ENCODE measurements at places on chromosomes 3 and 15.
A peak's percentile ranks its signal among the peaks of the same experiment; 100 is the strongest.

DNA sequence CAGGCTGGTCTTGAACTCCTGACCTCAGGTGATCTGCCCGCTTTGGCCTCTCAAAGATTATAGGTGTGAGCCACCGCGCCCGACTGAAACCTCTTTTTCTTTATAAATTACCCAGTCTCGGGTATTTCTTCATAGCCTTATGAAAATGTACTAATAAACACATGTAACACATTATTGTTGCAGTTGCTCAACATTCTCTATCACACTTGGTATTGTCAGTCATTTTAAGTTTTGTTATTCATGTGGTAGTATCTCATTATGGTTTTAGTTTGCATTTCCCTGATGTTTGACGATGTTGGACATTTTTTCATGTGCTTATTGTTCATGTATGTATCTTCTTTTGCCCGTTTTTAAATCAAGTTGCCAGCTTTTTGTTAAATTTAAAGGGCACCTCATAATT lies 109.7 kb downstream of the TCF12 start:
- no peak for DNase-seq

- no peak for DNase-seq
These were observed 278.3 kb upstream of the NR2F2 start for GRCh38 chr15:96052154-96052553.

DNA sequence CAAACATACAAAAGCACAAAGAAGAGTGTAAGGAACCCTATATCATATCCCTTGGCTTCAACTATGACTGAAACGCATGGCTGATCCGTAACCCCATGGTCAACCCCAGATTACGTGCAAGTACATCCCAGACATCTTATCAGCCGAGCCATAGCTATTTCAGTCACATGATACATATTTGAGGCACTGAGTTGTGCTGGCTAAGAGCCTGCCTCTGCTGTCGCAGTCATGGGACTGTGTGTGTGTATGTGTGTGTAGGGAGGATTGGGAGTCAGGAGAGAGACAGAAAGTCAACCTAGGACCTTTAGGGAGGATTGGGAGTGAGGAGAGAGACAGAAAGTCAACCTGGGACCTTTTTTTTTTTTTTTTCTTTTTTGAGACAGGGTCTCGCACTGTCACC lies 8.4 kb downstream of the ST6GAL1 start:
- DNase-seq, result no peak

GRCh38 chr3:128378631-128379347 lies 87.9 kb downstream of the DNAJB8 start:
- DNase-seq, result no peak

GRCh38 chr3:73874606-73875369 lies 250.0 kb upstream of the PDZRN3 start:
- no peak for DNase-seq

DNA sequence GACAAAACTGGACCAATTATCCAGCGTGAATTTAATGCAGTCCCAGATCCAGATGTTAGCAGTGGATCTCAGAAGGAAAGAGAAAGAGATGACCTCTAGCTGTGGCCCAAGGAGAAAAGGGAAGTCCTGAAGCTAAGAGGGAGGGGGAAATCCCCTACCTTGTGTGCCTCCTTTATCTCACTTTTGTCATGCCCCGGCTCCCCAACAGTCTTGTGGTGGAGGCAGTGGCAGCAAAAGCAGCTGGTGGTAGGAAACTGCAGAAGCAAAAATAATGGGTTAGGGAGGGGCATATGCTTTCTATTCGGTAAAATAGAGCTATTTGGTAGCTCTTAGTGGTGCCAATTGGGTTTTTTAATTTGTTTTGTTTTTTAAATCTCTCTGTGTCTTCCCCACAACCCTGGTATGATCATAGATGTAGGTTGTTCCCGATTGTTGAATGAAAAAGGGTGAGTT lies 56.5 kb downstream of the MCTP2 start:
- peak; percentile 92 for DNase-seq

GRCh38 chr3:58387650-58388546 lies 45.7 kb downstream of the PDHB start:
- DNase-seq, result no peak

GRCh38 chr3:187738331-187739093 lies 6.8 kb downstream of the BCL6 start:
- peak; percentile 88 for DNase-seq

DNA sequence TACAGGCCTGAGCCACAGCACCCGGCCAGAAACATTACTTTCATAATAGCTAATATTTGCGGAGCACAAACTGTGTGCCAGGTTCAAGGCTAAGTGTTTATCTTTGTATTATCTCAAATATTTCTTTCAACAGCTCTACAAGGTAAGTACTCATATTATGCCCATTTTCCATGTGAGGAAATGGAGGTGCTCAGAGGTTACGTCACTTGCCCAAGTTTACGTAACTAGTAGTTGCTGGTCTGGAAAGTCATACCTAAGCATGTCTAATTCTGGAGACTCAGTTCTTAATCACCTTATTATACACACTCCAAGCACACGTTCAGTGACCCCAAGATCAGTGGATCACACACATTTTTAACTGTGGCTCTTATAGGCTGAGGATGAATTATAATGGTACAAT lies 177.5 kb downstream of the OXSM start:
- DNase-seq, result no peak

DNA sequence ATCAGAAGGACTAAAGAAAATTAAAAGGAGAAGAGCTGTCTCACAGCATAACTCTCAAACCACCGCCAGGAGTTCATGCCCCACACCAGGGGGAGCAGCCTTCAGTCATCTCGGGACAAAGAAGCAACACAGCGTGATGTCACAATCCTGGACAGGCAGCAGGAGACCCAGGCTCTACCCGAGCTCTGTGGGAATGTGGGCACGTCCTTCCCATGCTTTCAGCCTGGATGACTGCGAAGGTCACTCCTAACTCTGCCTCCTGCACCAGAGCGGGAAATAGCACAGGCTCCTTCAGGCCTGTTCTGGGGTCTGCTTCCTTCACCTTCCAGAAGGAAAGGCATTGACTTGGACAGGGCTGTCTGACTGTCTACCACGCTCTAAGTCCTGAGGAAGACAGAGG lies 31.3 kb downstream of the NOX5 start:
- DNase-seq, result no peak

- no peak for DNase-seq
These were observed 1.6 kb downstream of the LNP1 start for GRCh38 chr3:100402891-100403290.

- no peak for DNase-seq
These were observed 217.9 kb upstream of the THBS1 start for GRCh38 chr15:39362821-39363561.

- no peak for DNase-seq
These were observed 86.2 kb downstream of the CMSS1 start for GRCh38 chr3:99903869-99904268.

DNA sequence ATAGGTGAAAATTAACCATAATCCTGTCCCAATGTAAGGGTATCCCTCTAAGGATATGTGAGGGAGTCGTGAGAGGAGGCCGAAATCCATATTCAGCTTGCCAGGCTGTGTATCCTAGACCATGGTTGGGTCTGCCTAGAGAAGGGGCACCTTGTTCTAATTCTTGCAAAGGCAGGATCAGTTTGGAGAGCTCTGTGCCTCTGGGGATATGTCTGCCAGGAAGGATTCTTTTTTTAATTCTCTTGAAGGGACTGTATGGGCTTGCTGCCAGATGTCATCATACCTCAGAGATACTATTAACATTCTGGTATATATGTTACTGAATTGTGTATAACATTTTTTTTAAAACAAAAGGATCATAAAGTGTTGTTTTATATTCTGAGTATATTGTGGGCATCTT lies 2.4 kb downstream of the ATP1B3 start:
- DNase-seq, result peak; percentile 20

DNA sequence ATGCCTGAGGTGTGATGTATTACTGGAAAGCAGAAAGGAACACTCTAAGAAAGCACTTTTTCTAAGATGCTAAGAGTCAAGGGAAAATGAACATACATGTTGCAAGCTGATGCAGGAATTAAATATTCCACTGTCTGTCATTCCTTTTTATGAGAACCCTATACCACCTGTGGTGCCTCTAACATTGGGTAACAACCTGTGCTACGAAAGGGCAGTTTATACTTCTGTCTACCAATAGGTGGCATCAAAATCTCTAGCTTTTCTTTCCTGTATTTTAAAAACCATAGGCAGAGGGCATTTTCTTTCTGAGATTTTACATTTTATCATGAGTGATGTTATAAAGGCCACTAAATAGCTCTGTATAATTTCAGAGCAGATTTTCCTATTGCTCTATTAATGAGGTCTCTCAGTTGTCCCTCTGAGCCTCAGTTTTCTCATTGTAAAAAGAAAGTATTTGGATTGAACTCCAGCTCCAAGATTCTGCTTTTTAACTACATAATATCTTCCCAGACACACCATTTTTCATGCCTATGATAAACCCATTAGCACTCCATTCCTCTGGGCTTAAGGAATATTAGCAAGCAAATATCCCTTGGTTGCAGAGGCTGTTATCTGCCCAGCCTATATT lies 3.5 kb upstream of the CPNE4 start:
- DNase-seq, result peak; percentile 54

- DNase-seq, result no peak
These were observed 65.3 kb downstream of the MEIS2 start for GRCh38 chr15:37034835-37035748.

GRCh38 chr3:177687291-177687690 lies 490.0 kb upstream of the TBL1XR1 start:
- no peak for DNase-seq

- no peak for DNase-seq
These were observed 341.7 kb upstream of the UBE2E2 start for GRCh38 chr3:22861426-22861825.

DNA sequence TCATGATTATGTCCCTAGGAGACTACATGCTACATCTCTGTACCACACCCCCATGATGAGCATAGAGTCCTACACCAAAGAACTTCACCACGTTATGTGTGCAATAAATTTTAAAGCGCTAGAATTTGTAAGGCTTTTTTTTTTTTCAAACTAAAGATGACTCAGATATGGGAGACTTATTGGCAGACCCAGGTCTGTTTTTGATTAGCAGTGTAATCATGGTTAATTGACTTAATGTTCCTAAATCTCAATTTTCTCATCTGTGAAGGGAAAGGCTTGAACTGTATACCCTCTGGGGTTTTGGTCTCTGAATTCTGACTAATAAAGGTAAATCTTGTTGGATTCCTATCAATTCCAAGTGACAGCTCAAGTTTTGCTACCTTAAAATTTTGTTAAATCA lies 26.4 kb downstream of the ABI3BP start:
- no peak for DNase-seq

DNA sequence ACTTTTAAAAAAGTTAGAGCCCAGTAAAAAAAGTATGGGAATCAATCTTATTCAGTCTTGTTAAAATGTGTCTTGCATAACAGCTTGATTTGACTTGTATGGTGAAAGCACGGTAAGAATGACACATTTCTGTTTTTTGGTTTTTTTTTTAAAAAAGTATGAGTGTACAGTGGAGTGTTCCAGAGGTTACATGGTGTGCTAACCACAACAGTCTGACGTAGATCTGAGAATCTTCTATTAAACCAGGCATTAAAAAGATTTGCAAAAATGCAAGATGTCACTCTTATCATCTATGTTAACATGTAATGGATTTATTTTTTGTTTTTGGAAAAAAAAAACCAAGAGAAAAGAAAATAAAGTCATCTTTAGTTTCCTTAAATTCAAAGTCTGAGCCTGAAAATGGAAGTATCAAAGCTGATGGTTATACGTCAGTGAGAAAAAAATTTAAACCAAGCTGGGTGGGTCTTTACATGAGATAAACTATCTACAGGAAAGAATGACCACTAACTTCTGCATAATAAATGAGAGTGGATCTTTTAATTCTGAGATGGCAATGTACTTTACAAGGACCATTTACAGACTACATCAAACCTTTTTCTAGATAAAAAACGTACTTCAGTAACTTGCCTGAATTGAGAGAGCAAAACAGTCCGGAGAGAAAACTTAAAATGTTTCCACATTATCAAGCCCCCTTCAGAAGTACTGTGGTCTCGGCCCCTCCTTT lies 1.6 kb downstream of the GABPB1 start:
- peak; percentile 58 for DNase-seq

- DNase-seq, result no peak
These were observed 8.3 kb downstream of the ZNF710 start for GRCh38 chr15:90009301-90010022.

DNA sequence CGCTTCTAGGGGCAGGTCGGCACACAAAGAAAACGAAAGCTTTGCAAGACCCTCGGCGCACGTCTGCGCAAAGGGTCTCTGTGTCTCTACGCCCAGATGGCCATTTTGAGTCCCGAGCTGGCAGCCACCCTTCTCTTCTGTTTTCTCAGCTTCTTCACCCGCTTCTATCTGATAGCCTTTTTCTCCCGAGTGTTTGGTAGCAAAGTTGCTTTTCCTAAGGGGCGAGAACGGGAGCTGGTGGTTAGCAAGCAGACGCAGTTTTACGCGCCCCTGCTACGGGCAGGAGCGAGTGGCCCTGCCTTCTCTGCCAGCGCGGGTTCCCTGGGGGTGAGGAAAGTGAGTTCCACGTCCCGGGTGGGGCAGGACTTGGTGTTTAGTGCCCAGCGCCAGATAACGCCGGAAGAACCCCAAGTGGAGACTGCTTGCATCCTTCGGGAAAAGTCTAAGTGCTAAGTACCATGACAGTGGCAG lies 2.9 kb upstream of the MKRN2 start:
- DNase-seq, result no peak

DNA sequence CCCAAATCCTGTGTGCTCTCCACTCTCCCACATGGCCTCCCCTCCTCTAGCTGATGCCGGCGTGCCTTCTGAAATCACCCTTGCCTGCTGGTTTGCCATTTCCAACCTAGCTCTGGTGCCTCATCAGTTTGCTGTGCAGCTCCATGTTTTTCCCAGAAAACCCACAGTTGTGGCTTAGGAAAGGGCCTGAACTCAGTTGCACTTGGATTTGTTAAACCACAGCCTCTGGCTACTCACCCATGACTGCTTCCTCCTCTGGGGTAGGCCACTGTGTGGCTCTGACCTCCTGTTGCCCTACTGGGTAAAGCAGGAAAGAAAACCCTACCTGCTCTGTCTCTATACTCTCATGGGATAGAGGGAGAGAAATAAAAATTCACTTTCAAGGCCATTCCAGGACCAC lies 97.3 kb downstream of the DAPK2 start:
- DNase-seq, result no peak

DNA sequence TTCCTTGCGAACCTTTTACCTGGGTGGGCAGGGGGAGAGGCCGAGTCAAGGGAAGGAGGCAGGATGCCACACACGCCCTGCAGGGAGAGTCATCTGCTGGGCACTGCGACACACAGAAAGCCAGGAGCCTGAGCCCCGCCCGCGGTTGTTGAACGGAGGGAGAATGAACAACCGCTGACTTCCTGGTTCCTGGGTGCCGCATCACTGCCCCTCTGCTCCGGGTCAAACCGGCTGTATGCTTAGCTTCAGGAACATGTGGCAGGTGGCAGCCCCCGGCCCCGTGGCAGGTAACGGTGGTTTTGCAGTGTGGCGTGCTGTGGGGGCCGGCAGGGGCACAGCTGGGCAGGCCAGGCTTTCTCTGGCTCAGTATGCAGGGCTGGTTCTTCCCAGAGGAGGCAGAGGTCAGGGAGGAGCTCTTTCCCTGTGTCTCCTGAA lies 33.4 kb downstream of the APBA2 start:
- DNase-seq, result no peak

GRCh38 chr3:140699516-140700231 lies 21.8 kb downstream of the TRIM42 start:
- DNase-seq, result no peak

- DNase-seq, result peak; percentile 53
These were observed 66.2 kb downstream of the RASA2 start for GRCh38 chr3:141553055-141553454.

GRCh38 chr15:89121414-89121813 lies 33.2 kb downstream of the ABHD2 start:
- DNase-seq, result no peak

All from AML-193 (cell line).